Omental fat pad (tissue), 4 donors: ENCODE measurements at places on chromosomes 16 and 17.

DNA sequence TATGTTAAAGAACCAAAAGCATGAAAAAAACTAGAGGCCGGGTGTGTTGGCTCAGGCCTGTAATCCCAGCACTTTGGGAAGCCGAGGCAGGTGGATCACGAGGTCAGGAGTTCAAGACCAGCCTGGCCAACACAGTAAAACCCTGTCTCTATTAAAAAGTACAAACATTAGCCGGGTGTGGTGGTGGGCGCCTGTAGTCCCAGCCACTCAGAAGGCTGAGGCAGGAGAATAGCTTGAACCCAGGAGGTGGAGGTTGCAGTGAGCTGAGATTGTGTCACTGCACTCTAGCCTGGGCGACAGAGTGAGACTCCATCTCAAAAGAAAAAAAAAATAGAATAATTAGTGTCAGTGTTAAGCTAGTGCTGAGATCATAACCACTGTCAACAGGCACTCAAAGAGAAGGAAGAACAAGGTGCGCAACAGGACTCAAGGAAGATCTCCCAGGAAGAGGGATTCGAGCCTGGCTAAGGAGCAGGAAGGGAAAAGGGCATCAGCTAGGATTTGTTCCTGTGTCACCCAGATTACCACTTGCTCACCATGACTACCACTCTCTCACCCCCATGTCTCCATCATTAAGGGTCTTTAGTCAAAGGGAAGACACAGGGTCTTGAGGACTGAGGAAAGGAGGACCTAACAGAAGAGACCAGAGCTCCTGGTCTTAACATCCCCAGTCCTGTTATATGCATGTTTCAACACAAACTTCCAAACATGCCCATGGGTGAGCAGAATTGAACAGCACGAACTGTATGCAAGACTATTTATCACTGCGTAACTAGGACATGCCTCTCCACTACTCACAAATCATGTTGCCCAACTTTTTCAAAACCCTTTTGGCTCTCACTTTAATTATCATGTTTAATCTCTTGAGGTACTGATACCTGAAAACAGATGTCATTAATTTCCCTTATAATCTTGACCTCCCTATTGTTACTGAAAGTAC lies 88.3 kb upstream of the PLEKHM1 start:
- no peak for DNase-seq

GRCh38 chr17:61862105-61862574 lies 1.2 kb downstream of the BRIP1 start:
- no peak for DNase-seq

DNA sequence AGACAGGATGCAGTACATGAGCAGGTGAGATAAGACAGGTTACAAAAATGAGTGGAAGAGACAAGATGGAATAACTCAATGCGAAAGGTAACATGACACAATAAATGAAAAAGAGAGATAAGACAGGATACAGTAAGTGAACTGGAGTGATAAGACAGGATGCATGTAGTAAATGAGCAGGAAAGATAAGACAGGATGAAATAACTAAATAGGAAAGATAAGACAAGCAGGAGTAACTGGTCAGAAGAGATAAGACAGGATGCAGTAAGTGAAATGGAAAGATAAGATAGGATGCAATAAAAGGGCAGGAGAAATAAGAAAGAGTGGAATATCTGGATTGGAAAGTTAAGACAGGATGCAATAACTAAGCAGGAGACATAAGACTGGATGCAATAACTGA lies 8.3 kb upstream of the MYH4 start:
- DNase-seq, result no peak

GRCh38 chr16:29909391-29909790 lies 9.1 kb downstream of the ASPHD1 start:
- DNase-seq, result no peak

GRCh38 chr16:66581246-66581952 lies 2.1 kb downstream of the CMTM2 start:
- no peak for DNase-seq

DNA sequence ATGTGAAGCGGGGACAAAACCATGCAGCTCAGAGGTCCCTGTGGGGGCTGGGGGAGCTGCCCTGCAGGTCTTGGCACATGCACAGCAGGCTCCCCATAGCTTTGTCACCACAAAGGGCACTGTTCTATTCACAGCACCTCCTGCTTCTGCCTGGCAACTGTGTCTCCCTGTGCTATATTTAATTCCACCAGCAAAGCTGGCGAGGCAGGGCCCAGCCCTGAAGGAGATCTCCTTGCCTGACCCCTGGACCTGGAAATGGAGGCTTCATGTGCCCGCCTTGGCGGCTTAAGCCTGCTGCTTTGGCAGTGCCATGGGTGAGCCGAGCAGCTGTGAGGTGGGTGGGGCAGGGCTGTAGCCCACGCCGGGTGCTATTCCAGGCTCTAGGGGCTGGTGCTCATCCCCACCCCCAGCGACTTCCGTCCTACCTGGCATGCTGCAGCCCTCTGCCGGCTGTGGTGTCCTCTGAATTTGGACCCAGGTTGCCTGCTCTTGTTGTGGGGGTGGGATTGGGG lies 6.8 kb downstream of the LDHD start:
- no peak for DNase-seq

DNA sequence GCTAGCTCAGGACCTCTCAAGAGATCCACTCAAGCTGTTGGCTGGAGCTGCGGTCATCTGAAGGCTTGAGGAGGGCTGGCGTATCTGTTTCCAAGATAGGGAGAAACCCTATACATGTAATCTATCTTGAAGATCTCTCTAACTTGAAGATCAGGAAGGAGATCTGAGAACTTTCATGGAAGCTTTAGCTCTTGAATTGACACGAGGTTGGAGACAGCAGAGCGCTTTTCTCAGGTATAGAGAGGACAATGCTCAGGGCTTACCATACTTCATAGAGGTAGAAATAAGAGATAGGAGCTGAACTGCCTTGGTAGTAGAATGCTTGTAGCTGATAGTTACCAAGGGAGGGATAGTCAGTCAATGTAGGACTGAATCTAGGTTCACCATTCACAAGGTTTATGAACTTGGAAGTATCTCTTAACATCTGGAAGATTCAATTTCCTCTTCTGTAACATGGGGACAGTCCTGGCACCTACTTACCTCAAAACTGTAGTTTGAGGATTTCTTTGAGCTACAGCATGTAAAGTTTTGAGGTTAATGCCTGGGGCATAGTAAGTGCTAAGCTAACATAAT lies 267.0 kb upstream of the MAF start:
- DNase-seq, result no peak

- DNase-seq, result no peak
These were observed 5.9 kb upstream of the SPG7 start for GRCh38 chr16:89502081-89502843.

DNA sequence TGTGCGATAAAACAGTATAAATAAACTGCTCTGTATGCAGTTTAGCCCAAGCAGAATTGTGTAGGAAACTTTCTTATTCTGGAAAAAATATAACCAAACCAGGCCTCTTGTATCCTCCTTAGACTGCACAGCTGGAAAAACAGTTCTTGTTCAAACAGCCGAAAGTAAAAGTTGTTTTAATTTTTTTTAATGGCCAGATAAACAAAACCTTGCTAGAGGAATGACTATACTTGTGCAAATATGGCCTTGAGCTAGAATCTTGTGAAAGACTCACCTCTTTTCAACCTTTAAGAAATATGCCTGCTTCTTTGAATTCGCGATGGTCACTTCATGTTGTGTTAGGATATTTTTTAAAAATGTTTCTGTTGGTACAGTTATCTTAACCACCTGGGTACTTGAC lies 114.5 kb upstream of the MAF start:
- no peak for DNase-seq

DNA sequence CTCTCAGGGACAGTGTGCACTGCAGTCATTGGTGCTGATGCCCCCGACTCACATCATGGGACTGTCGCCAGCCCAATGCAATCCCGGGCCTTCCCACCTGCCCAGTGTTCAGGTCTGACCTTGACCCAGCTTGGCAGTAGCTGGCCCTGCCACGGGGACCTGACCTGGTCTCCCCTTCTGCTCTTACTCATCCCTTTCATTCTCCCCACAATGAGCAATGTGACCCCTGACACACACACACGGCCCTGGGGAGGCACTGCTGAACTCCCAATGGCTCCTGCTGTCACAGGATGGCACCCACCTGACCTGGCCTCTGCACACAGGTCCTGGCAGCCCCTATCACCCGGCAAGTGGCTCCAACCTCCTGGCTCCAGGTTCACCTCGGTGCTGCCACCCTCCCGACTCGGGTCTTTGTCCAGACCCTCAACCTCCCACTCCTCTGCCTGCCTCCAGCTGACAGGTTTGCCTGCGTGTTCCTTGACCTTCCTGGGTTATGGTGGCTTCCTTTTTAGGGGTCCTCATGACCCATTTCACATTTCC lies 6.6 kb downstream of the CD300C start:
- DNase-seq, result no peak

- DNase-seq, result no peak
These were observed 21.7 kb upstream of the GOSR2 start for GRCh38 chr17:46901291-46901690.

DNA sequence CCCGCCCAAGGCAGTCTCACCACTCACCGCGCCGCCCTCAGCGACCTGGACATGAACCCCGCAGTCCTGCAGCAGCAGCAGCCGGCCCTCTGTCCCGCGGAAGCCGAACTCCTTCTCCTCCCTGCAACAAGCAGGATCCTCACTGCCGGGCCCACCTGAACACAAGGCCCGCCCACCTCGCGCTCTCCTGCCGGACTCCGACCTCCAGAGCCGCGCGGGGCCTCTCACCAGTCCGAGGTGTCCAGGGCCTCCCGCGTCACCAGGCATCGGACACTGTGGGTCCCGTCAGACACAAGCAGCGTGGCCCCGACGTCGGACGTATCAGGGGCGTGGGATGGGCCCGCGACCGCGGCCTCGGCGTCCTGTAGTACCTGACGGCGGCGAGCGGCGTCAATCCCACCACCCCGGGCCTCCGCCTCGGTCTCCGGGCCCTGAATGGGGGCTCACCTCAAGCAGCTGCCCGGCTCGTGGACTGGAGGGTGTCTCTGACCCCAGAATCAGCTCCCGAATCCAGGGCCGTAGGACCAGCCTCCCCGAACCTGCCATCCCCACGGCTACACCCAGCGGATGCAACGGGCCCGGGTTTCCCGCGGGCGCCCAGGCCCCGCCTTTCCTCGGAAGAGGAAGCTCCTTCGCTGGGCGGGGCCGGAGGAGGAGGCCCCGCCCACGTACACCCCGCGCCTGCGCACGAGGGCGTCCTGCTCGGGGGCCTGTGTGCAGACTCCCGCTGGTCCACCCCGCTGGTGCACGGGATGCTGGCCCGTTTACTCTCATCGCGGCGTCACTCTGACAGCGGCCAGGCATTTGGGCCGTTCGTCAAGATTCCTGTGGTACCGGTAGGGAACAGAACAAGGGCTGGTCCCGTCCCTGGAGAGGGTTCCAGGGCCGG lies at the start of gene ACD:
Gene ACD (minus strand): TSS at position 586 of the 889 bp plus-strand sequence. CDS start 40 bp downstream, at position 546.
- peak; percentile 58 for DNase-seq

GRCh38 chr16:76389126-76389525 lies 111.9 kb downstream of the CNTNAP4 start:
- no peak for DNase-seq

- DNase-seq, result peak; percentile 42
These were observed 786 bp upstream of the CACNA1G start for GRCh38 chr17:50559674-50560184.

GRCh38 chr16:30649725-30650368 lies 913 bp upstream of the PRR14 start:
- no peak for DNase-seq

DNA sequence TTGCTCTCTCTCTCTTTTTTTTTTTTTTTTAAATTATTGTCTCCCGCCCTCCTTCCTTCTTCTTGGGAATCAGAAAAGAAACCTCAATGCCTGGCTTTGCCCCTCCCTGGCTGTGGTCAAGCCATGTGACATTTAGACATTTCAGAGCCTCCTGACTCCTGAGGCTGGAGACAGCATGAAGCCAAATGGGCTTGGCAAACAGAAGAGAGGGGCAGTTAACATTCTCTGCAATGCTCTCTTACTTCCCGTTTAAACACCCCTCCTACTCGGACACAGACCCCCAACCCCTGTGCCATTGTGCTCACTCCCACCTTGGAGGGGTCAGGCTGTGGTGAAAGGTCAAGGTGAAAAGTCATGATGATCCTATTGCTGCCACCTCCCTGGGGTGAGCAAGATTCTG lies 14.7 kb upstream of the MEOX1 start:
- DNase-seq, result no peak

GRCh38 chr16:50466170-50466569 lies 82.0 kb upstream of the NKD1 start:
- DNase-seq, result no peak

DNA sequence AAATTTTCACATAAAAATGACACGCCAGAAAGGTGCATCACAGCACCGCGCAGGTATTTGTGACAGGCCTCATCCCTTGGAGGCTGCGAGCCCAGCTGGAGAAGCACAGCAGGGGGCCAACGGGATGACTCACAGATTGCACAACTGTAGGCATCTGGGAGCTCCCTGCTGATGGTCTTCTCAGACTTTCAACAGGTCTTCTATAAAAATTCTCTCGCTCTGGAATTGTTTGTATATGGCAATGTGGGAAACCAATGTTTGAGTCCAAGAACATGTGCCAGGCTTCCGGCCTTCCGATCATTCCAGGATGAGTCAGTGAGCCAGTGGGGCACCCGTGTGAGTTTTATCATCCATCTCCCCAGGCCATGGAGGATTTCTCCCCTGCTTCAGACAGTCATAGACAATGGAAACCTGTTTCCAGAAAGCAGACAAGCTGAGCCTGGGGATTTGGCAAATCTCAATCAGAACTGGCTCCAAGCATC lies 24.1 kb upstream of the ADORA2B start:
- no peak for DNase-seq

DNA sequence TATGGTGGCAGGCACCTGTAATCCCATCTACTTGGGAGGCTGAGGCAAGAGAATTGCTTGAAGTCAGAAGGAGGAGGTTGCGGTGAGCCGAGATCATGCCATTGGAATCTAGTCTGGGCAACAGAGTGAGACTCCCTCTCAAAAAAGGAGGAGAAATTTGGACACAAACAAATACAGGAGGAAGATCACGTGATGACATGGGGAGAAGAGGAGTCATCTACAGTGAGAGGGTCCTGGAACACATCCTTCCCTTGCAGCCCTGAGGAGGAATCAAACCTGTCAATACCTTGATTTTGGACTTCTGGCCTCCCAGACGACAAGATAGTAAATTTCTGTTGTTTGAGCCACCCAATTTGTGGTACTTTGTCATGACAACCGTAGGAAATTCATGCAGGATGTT lies 671.9 kb upstream of the EEF2KMT start:
- DNase-seq, result no peak

DNA sequence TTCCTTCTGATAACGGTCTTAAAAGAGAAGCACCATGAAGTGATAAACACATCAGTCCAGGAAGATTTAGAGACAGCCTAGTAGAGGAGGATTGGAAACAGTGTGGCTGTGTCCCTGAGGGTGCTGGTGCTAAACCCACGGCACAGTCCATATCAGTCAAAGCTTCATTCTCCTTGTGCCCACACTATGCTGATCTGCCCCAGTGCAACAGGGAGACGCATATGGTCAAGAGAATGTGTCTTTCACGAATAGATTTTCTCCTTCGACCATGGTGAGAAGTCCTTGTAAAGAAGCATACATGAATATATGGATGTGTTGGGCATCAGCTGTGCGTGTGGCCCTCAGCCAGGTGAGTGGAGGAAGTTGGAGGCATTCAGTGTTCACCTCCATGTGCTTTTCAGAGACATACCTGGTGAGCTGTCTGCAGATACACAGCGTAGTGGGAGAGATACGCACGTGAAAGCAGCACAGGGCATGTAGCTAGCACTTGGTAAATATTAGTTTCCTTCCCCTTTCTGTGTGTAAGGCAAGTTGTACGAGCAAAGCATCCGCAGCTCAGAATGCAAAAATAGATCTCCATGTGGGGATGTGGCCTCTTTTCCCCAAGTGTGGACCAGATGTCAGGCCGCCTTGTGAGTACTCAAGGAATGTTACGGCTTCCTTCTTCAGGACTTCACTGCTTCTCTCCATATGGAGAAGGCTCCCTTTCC lies 29.4 kb downstream of the HLF start:
- DNase-seq, result no peak

- no peak for DNase-seq
These were observed 213.4 kb downstream of the CYB561 start for GRCh38 chr17:63232565-63233310.
